ENCODE measurements at places on chromosomes 12 and 14.
A peak's percentile ranks its signal among the peaks of the same experiment; 100 is the strongest.

GRCh38 chr14:90511795-90512328 is 115.0 kb downstream of the CALM1 start:
- no peak for DNase-seq

DNA sequence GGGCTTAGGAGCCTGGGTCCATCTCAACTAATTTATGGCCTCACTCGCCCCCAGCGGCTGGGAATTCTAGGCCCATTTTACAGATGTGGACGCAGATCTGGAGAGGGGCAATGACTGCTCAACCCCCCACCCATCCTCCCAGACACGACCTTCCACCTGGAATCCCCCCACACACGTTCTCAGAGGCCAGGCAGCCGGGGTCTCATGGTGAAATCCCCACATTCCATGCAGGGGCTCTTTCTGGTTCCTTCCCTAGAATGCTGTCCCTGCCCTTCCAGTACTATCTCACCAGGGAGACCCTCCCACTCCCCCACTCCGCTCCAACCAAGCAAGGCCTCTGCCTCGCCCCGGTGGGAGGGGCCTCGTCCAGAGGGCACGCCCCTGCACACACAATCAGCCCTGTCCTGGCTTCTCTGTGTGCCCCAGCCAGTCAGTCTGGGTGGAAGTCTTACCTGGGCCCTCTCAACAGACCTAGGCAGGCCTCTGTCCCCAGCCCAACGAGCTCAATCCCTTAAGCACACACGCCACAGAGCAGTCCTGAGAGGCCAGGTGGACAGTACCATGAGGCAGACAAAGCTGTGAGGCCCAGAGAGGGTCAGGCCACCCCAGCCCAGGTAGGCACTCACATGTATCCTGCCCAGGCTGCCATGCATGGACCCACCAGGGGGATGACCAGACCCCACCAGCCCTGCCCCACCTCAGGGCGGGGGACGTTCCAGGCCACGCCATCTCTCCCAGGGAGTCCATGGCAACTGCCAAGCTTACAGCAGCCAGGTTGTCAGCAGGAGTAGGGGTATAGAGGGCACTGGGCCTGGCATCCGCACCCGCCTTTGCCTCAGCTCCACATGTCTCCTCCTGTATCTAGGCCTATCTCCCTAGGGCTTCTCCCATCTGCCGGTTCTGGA is 1.3 kb upstream of the ANKRD9 start:
- no peak for DNase-seq

DNA sequence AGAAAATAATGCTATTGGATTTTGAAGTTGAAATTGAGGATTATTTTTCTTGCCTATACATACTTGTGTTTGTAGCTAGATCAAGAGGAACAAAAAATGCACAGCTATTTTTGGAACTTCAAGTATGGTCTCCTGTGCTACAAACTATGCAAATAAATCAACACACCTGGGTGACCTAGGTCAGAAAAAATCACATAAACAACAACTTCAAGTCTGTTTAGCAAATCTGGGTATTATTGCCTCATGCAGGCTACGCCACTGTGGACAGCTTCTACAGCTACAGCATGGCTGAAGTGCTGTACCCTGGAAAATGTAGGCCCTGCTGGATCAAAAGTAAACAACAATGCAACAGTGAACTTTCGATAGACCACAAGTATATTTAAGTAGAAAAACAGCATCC is 87.5 kb downstream of the SLC6A15 start:
- DNase-seq, result no peak

- DNase-seq, result no peak
Observed at GRCh38 chr12:3251067-3251466, 173.9 kb downstream of the TSPAN9 start.

GRCh38 chr12:59407799-59408198 is 188.0 kb upstream of the SLC16A7 start:
- DNase-seq, result peak; percentile 30

GRCh38 chr14:31945074-31945613 is 132.0 kb upstream of the ARHGAP5 start:
- no peak for DNase-seq

DNA sequence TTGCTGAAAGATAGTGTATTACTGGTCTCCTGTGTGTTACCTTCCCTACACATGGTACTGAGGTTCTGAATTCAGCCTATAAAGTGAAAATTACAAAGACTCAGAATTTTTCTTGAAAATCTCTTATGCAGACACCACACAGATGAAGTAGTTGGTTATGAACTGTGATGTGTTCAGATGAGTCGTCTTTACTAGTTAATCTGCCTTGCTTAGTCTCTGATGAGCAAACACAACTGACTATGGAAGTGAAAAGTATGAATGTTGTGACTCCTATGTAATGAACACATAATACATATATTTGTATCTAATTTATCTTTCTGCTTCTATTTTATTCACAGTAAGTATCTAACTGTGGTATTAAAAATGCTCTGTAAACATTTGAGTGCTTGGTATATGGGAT is 4.7 kb downstream of the MTERF2 start:
- DNase-seq, result no peak

- peak; percentile 28 for DNase-seq
Observed at GRCh38 chr12:27667540-27667939, 28.7 kb upstream of the REP15 start.

GRCh38 chr12:52053536-52054209 is 2.4 kb downstream of the NR4A1 start:
- DNase-seq, result peak; percentile 34

DNA sequence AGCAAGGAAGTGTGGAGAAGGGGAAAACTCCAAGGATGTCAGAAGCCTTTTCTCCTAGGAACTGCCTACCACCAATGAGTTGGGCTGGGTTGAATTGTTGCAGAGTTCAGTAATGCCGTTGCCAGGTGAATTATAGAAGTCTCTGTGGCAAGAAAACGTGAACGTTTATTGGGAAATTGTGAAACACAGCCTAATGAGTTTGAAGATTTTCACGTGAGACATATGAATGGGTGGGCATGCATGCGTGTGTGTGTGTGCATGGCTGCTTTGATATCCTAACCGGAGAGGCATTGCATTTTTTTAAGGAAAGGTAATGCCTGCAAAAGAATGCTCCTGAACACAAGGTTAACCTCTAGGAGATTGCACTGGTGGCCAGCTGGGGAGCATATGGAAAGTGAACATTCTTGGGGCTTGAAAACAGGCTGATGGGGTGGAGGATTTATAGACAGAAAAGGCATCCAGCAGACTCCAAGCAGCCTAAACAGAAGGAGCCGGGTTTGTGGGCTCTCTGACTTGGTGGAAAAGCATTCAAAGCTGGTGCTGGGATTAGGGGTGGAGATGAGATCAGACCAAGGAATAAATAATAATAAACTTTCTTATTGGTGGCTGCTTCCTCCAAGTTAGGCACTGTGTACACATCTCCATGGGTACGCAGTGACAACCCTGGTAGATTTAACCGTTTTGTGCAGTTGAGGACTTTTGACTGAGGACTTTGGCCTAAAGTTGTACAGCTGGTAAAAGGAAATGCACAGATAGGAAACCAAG is 67.8 kb downstream of the NTF3 start:
- no peak for DNase-seq

DNA sequence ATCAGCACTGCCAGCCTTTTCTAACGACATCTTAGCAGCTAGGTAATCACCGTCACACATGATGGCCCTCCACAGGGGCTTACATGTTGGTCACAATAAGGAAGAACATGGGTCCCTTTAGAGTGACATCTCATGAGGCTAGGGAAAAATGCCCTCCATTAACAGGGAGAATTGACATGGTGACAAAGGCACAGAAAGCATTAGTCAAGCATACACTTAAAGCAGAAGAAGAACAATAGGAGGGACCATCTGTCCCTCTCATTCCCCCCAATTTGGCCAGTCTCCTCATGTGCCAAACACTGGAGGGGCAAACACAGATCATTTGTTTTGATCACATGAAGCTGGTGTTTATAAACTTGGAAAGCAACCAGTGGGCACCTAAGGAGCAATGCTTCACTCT is 78.0 kb downstream of the GRIP1 start:
- DNase-seq, result no peak

DNA sequence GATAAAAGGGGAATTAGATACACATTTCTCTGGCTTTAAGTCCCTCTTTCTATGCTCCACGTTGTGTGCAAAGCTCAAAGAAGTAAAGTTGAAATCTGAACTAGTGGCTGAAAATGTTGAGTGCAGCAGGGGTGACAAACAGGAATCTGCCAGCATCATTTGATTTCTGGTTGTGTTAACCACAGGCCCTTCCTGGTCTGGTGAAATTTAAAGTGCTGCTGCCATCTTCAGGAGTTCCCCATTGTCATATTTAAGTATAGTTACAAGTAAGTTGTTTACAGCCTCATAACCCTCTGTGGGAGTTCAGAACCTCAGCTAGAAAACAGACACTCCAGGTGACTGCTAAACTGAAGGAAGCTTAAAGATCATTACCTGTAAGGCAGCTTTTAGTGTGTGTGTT is 90.9 kb upstream of the CCDC196 start:
- DNase-seq, result no peak

- no peak for DNase-seq
Observed at GRCh38 chr12:122022393-122023338, 982 bp downstream of the BCL7A start.

- no peak for DNase-seq
Observed at GRCh38 chr12:57151741-57152630, 4.6 kb upstream of the LRP1-AS start.

GRCh38 chr14:33676135-33676566 is 274.7 kb downstream of the EGLN3 start:
- no peak for DNase-seq

DNA sequence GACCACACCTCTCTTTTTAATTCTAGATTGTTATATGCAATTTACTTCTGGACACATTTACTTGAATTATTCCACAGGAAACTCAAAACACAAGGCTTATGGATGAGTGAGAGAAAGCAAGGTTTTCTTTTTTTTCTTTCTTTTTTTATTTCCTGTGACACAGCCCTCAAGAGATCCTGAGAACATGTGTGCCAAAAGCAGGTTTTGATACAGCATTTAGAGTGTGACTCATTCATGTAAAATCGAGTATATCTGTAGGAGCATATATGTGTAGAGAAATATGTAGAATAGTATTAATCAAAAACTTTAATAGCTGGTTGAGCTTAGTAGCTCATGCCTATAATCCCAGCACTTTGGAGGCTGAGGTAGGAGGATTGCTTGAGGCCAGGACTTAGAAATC is 4.4 kb upstream of the MAX start:
- no peak for DNase-seq

DNA sequence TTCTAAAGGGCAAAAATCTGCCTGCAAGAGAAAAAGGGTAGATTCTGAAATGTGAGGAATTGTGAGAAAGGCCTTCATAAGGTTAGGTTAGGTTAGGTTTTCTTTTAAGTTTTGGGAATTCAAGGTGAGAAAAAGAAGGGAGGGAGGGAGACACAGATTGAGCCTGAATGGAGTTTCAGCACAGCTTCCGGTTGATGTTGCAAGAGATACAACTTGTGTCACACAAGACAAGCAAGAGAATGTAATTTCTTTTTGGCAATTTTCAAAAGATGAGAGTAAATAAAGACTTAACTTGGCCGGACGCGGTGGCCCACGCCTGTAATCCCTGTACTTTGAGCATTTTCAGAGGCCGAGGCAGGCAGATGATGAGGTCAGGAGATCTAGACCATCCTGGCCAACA is 63.8 kb downstream of the CPSF2 start:
- no peak for DNase-seq

- no peak for DNase-seq
Observed at GRCh38 chr12:95248604-95249360, 31.2 kb downstream of the VEZT start.

- DNase-seq, result no peak
Observed at GRCh38 chr12:7431993-7432685, 11.8 kb downstream of the CD163L1 start.

DNA sequence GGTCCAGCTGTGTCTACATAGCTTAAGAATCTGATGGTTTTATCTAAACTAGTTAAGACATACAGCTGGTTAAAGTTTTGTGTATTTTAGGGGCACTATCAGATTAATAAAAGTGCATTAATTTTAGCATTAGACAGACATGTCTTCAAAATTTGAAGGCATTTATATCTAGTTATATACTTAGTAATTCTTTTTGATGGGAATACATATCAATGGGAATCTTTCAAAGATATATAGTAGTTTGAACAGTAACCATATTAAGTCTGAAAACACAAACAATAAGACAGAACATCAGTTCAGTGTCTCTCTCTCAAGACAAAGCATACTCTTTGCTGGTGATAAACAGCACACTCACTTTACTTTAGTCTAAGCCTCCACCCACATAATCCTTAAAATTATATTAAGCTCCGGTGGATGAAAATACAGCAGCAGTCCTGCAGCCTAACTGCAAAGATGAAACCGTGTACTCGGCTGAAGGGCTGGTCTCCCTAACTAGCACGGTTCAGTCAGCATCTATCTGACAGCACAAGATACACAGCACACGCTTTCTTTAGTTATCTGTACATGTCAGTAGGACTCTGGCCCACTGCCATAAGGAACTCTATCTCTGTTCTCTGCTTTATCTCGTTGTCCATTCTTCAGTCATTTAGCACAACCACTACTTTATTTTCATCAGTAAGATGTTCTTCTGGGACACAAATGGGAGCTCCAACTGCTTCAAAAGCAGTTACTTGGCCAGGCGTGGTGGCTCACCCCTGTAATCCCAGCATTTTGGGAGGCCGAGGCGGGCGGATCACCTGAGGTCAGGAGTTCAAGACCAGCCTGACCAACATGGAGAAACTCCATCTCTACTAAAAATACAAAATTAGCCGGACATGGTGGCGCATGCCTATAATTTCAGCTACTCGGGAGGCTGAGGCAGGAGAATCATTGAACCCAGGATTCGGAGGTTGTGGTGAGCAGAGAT is 80.5 kb downstream of the MED13L start:
- peak; percentile 38 for DNase-seq

DNA sequence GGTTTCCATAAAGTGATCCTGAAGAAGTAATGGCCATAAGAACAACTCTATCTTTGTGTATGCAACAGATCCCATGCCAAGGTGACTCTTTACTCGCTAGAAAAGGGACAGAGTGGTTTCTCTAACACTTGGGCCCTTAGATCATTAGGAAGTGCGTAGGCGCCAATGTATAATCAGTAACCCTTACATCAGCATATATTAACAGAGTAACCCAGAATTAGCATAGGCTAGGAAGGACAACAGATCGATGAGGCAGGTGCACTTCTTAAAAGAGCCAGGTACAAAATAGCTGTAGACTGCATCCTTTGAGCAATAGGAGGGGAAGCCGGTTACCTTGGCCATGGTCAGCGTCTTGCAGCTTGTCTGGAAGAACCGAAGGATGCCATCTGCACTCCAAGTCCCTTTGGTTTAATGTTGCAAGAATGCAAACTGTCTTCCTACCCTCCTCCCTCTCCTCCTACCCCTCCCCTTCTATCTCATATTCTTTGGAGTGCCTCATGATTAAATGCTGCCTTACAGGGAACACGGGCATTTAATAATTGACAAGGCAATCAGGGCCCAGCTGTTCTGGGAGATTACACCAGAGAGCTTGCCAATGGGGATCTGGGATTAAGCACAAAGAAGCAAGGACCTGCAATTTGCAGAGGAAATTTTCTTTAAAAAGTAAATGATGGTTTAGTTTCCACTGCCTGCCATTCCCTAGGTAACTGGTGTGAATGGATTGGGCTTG is 8.0 kb downstream of the GSG1 start:
- DNase-seq, result no peak

GRCh38 chr12:49866859-49867569 is 24.1 kb upstream of the BCDIN3D start:
- DNase-seq, result peak; percentile 93

All from adrenal gland (tissue), 19 donors.